Thoracic aorta endothelial cell (primary cell): ENCODE measurements at places on chromosomes 7 and 10. TPM values are rescaled to one million over a fixed set of nuclear protein-coding genes. Genes with fewer than 3 reads are reported as not detected.

The TRIM50 gene
- total RNA-seq, result not detected in 2 replicates

The NPSR1 gene
- total RNA-seq, result not detected in 2 replicates

The AOAH gene
- not detected in 2 replicates for total RNA-seq

The SEMA3A gene
- total RNA-seq, result 0.29 and 0.66 TPM in 2 replicates

The GRM3 gene
- not detected in 2 replicates for total RNA-seq

The LHFPL3 gene
- not detected in 2 replicates for total RNA-seq

The SFTPD gene
- not detected in 2 replicates for total RNA-seq

The LRRN3 gene
- total RNA-seq, result not detected in 2 replicates

The CDNF gene
- total RNA-seq, result 0.65 and 1.1 TPM in 2 replicates
